ENCODE measurements at places on chromosomes 16 and 17.

DNA sequence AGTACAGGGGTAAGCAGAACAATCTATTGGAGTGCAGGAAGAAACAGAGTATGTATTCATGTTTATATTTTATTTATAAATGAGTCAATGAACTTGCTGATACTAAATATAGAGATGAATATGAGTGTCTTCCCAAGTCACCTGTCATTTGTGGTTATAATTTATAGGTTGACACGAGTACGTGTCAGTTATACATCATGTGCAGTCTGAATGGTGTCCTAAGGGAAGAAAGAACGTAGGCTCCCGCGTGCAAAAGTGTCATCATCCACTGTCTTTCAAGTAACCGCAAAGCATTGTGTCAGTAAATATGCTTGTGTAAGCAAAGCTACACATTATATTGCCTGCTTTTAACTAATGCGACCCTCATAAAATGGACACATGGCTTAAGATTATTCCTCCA lies 786.1 kb downstream of the KCNJ2 start:
- no peak for DNase-seq

GRCh38 chr16:80719573-80719972 lies 84.8 kb downstream of the CDYL2 start:
- DNase-seq: no peak

GRCh38 chr17:48150597-48151001 lies 43.0 kb downstream of the SNX11 start:
- DNase-seq: no peak

DNA sequence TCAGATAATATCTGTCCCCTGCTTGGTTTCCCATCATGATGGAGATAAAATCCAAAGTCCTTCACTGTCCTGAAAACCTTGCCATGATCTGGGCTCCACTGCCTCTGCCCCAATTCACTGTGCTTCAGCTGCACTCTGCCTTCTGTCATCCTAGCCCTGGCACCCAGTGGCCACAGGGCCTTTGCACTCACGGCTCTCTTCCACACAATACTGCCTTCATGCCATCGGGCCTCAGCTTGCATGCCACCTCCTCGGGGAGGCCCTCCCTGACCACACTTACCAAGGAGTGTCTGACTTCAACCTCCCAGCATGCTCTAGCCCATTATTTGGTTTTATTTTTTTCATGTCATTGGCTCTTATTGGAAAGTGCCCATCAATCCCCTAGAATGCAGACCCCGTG lies 146.1 kb downstream of the C16orf78 start:
- no peak for DNase-seq

- DNase-seq: no peak
Observed at GRCh38 chr17:69282002-69282401, 44.9 kb downstream of the ABCA5 start.

DNA sequence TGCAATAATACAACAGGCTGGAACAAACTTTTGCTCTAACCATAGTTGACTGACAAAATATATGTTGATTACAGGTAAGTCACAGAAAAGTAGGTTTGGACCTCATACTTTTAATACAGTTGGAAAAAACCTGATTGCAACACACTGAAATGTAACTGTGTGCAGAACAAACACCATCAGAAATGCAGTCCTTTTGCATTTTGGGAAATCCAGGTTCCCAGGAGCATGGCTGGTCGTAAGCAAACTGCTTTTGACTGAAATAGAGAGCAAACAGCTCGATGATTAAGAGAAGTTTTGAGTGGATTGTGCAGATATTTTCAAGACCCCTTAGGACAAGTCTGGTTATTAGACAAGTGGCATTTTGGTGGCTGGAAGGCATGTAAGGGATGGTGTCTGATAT lies 8.0 kb downstream of the IGF2BP1 start:
- no peak for DNase-seq

DNA sequence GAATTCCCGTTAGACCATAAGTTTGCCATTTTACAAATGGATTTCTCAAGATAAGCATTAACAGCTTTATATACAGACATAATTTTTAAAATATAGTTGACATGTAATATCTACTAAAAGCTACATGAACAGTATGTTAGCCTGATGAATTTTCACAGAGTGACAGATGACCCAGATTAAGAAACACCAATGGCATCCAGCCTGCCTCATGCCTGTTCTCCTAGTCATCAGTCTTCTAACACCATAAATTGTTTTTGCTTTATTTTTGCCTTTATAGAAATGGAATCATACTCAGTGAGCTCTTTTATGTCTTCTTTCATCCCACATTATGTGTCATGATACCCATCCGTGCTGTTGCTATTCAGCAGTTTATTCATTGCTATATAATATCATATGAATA lies 80.0 kb downstream of the ATF7IP2 start:
- DNase-seq: no peak

- no peak for DNase-seq
Observed at GRCh38 chr17:8700546-8700945, 44.1 kb downstream of the CCDC42 start.

- DNase-seq: no peak
Observed at GRCh38 chr17:31448467-31449077, 57.1 kb downstream of the RAB11FIP4 start.

GRCh38 chr17:3610523-3610922 lies 1.3 kb upstream of the TRPV1 start:
- DNase-seq: no peak

DNA sequence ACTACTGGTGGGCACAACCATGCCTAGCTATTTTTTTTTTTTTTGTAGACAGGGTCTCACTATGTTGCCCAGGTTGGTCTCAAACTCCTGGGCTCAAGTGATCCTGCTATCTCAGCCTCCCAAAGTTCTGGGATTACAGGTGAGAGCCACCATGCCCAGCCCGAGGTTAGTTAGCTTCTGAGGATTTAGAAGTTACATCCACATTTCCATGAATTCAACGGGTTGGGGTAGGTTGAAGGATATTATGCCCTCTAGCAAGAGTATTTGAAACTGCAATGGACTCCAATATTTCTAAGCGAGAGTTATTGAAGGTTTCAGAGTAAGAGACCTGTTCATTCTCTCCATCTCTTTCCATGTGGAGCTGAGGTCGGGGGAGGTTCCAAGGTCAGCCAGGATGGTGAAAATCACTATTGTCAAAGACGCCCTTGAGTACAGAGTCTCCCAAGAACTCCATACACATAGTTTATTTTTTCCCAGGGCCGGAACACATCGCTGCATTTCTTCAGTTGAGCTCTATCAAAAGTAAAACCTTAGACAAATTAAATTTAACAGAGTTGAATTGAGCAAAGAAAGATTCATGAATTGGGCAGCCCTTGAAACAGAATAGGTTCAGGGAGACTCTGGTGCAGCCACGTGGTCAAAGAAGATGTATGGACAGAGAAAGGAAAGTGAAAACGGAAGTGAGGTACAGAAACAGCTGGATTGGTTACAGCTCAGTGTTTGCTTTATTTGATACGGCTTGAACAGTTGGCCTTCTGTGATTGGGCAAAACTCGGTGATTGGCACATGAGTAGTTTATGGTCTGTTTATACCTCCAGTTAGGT lies 19.0 kb upstream of the ITPRIPL2 start:
- no peak for DNase-seq

- no peak for DNase-seq
Observed at GRCh38 chr17:16934836-16935235, 37.1 kb downstream of the TNFRSF13B start.

DNA sequence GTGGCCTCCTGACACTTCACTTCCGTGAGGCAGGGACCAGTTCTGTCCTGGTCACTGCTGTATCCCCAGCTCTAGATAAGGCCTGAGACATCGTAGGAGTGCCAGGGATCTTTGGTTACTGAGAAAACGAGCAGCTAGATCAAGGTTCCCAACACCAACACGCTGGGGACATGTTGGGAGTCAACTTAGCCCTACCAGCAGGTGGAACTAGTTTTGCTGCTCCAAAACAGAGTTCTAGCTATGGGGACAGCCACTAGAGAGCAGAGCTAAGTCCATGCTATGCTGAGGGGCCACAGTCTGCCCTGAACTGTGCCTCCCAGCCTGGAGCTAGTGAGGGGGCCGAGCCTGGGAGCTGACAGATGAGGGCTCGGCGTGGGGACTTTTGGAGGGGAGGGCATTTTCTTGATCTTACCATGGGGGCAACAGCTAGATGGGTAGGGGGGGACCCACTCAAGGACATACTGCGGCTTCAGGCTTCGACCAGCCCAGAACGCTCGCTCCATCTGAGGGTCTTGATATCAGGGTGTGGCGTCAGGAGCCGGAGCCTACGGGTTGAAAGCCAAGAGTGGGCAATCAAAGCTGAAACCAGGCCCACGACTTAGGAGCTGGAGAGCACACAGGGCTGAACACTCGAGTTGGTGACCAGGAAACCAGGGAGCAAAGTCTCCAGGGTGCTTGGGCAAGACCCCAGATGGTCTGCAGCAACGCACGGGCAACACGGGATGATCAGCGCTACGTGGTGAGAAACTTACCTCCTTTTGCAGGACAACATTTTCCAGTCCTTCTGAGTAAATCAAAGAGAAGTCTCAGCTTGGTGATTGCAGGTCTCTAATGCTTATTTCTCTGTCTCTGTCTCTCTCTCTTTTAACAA lies 13.4 kb downstream of the SNX20 start:
- DNase-seq: no peak

- DNase-seq: no peak
Observed at GRCh38 chr17:66255112-66255511, 25.9 kb upstream of the APOH start.

GRCh38 chr17:78374631-78375274 lies 3.7 kb upstream of the PGS1 start:
- DNase-seq: no peak

DNA sequence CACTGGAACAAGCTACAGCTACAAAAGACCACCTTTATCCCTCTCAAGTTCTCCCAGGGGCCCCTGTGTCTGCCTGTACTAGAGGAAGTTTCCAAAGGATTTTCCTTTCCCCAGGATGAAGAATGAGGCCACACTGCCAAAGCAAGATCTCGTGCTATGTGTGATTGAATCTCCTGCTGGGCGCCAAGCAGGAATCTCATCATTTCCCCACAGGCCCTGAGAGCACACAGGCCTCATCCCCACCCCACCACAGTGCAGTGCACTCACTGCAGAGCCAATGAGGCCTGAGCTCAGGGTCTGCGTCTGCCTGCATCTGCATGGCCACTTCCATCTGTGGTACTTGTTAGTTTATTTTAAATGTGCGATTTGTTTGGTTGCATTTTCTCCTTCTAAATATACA lies 387.4 kb upstream of the ASIC2 start:
- no peak for DNase-seq

- no peak for DNase-seq
Observed at GRCh38 chr16:31328322-31329052, 26.5 kb upstream of the ITGAX start.

DNA sequence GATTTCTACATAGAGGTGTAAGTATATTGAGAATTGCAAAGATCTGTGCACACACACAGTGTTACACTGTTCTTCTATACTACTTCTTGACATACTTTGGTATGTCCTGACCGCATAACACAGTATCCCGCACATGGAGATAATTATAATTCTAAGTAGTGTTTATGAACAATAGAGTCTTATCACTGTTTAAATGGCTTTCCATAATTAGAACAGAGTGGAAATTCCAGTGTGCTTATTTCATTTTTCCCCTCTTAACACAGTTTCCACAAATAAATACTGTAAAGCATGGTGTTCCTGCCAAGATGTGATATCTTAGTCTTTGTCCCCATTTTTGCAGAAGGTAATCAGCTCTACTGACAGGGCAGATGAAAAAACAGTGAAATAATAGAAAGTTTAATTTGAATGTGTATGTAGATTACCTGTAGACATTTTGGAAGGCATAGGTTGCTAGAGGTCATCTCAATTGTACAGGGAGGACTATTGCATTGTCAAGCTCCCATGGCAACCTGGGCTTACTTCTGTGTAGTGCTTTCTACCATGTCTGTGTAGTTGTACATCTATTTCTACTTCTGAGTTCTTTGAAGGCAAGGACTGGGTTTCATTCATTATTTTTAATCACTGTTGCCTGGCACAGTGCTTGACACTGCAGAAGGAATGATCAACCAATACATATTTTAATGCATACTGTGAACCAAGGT lies 10.1 kb upstream of the KRT28 start:
- DNase-seq: no peak

GRCh38 chr17:48995974-48996721 lies 1.0 kb upstream of the IGF2BP1 start:
- DNase-seq: no peak

DNA sequence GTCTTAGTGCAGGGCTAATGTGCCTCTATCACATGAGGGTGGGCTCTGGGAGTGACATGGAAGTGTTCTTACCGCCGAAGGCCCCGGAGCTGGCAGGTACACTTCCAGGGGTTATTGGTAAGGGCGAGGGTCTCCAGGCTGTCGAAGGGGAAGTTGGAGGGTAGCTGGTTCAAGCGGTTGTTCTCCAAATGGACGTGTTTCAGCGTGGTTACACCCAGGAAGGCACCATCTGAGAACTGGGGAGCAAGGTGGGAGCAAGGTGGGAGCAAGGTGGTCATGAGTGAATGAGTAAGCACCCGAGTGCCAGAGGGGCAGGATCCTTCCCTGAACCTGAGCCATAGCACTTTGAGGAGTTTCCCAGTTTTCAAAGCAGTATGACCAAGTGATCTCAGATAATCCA lies 3.0 kb downstream of the CHAD start:
- DNase-seq: no peak

- DNase-seq: no peak
Observed at GRCh38 chr16:27764869-27765675, 215.1 kb downstream of the KATNIP start.

DNA sequence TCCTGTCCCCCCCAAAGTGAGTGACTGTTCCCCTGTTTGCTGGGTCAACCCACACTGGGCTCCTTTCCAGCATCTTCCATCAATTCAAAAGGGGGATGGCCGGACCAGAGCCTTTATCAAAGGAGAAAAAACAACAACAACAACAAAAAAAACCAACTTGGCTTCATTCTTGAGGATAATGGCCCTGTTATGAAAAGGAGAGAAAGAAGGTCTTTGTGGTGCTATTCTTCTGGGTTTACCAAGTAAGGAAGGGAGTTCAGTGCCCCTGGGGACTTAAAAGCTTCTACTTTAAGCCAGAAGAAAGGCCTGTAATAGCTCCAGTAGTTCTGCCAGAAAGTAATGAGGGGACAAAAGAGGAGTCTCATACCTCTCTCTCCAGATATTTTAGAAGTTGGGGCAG lies 71.5 kb downstream of the RGS9 start:
- DNase-seq: no peak

DNA sequence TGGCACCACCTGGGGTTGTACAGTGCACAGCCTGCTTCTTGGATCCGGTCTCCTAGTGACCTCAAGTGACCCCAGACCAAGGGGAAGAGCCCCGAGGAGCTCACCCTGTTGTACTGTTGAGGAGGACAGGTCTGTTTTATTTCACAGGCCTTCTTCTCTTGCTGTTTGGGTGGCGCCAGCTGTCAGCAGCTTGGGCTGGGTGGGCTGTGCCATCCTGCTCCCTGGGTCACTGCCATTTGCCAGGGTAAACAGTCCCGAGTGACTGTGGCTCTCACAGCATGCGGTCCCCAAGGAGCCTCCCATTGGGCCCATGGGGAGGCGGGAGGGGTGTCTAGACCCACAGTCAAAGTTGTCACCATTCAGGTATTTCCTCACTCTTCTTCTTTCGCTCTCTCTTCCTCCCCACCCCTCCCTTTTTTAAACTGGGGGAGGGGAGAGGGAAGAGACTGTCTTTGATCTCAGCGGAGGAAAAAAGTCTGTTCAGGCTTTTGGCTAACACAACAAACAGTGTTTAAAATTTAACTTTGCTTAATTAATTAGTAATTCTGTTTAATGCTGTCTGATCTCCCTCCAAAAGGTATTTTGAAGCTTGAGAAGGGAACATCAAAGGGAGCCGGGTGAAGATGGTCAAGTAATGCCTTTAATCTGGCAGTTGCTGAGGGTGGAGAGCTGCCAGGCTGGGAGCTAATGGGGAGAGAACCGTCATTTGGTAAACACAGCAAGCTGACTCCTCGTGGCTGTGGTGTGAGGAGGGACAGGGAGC lies 64.0 kb downstream of the SNX20 start:
- DNase-seq: no peak

GRCh38 chr16:22333457-22333994 lies 36.3 kb downstream of the POLR3E start:
- no peak for DNase-seq

Data from T-helper 1 cell (primary cell).